ENCODE measurements at places on chromosomes 4 and X.

DNA sequence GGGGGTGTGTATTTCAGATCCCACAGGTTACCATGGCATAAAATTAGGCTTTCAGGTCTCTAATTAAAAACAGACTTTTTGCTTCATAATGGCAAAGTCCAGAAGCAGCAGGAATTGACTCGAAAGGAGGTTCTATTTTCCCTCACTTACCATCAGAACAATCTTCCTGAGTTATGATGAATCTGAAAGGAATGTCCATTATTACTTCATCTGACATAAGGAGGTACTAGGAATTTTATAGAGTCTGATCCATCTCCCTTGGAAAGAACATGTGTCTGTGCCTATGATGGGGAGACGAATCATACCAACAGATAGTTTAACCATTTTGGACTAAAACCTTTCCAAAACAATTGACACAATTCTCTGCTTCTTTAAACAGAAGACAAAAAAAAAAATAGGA is 206.3 kb upstream of the FGF13 start:
- no peak for DNase-seq

- DNase-seq = no peak
Measured at GRCh38 chrX:130831347-130831722, 71.7 kb downstream of the ENOX2 start.

DNA sequence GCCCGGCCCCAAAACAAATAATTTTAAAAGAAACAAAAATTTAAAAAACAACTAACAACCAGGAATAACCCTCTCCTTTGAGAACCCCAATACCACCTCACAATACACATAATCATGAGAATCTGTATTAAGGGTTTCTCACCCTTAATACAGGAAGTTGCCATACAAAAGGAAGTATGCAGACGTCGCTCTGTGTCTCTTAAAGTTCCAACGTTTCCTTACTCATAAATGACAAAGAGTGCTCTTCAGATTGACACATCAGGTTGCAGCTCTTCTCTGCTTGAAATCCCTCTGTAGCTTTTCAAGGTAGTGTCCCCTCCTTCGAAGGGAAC is 73.9 kb upstream of the IRF2 start:
- DNase-seq = no peak

DNA sequence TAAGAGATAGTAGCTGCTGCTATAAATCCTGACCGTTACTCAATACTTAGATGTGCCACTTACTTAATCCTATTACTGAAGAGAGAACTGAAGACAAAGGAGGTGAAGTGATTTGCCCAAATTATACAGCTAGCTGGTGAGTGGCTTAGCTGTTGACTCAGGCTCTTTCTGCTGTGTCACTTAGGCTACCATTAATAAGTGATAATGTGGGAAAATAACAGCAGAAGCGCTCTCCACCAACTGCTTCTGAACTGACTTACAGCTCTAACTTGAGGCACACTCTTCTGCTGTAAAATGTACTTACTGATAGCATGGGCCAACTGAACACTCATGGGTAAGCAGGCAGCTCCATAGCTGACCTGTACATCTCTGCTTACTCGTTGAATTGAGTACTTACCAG is 7.5 kb upstream of the KLHL5 start:
- DNase-seq = no peak

All from activated CD4-positive, alpha-beta T cell treated with anti-CD3 and anti-CD28 coated beads, Interleukin-2, amount 50 U/mL, for 48 hours (primary cell).